ENCODE measurements at places on chromosomes 2 and 18. TPM values are rescaled to one million over a fixed set of nuclear protein-coding genes. Genes with fewer than 3 reads are reported as not detected.

Gene CTLA4
- 0.20 TPM for total RNA-seq

Gene POTEF
- not detected for total RNA-seq

Gene EFR3B
- total RNA-seq, result 4.9 TPM

- DNase-seq, result no peak
Observed at GRCh38 chr18:36592282-36592681, 236.5 kb downstream of the TPGS2 start.

DNA sequence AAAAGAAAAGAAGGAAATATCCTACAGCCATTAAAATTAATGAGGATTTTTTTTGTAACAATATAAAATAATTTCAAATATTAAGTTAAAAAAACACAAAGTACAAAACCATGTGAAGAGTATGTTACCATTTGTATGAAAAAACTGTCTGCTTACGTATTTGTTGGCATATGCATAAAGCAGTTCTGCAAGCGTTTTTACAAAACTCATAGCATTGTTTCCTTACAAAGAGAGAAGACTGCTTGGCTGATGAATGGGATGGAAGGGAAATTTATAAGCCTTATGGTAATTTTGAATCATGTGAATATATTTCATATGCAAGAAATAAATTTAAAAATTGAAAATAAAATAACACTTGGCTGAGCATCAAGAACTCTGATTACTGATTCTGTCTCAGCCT, 63.1 kb downstream of the METTL4 start:
- no peak for DNase-seq

DNA sequence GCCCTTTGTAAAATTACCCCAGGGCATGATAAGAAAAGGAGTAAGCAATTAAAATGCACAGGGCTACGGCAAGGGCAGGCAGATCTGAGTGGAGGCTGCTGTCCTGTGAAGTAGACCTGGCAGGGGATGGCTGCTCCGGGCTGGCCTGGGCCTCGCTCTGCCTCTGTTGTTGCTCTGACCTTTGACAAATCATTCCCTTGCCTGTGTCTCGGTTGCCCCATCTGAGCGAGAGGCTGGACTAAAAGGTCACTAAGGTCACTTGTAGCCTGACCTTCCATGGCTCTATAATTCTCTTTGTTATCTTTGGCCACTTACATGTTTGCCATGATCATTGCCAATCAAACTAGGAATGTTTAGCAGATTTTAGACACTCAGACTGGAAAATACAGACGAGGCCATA, 118.1 kb downstream of the KLHL29 start:
- no peak for DNase-seq

DNA sequence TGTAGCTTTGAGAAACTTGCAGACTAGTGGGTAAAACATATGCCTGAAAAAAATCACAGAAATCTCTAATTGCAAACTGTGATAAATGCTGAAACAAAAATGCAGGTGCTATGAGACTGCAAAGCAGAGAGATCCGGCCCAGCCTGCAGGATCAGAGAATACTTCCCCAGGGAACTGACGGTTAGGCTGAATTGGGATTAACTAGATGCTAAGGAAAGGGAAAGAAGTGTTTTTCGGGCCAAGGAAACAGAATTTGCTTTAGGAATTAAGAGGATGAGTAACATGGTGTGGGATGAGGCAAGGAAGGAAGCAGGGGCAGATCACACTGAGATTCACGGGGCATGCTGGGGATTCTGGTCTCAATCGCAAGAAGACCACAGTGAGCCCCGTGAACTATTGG, 71.5 kb downstream of the OSBPL6 start:
- no peak for DNase-seq

DNA sequence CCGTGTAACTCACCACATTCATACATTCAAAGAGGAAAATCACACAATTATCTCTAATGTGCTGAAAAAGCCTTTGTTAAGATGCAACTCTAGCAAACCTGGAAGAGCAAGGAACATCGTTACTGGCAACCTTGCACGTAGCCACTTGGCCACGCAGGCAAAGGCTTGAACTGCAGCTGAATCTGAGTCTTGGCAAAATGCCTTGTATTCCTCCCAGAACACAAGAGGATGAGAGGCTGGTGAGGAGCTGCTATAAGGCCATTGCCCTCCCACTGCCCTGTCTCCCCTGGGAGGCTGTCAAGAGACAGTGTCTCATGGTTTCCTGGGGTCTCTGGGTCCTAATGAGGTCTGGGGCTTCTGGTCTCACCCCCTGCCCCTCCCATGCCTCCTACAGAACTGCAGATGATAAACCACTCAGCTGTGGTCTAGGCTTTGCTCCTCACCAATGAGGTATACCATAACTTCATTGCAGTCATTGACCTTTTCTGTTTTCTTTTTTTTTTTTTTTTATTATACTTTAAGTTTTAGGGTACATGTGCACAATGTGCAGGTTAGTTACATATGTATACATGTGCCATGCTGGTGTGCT, 141.4 kb downstream of the SPP2 start:
- DNase-seq, result no peak

- DNase-seq, result no peak
Observed at GRCh38 chr18:2935438-2936192, 77.3 kb downstream of the LPIN2 start.

DNA sequence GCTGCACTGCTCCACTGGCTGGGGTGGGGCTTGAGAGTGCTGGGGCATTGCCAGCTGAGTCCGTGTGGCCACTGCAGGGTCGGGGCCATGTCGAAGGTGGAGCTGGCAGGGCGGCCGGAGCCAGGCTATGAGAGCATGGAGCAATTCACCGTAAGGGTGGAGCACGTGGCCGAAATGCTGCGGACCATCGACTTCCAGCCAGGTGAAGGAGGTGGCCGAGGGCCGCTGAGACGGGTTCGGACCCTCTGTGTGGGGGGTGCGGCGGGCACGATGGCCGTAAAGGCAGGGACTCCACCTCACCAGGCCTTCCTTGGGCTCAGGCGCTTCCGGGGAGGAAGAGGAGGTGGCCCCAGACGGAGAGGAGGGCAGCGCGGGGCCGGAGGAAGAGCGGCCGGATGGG, 2.1 kb downstream of the UCN start:
- no peak for DNase-seq

GRCh38 chr18:42801706-42802105, 313.8 kb downstream of the RIT2 start:
- DNase-seq, result peak; percentile 24

- peak; percentile 62 for DNase-seq
Observed at GRCh38 chr2:85772841-85773491, 19.2 kb downstream of the ATOH8 start.

DNA sequence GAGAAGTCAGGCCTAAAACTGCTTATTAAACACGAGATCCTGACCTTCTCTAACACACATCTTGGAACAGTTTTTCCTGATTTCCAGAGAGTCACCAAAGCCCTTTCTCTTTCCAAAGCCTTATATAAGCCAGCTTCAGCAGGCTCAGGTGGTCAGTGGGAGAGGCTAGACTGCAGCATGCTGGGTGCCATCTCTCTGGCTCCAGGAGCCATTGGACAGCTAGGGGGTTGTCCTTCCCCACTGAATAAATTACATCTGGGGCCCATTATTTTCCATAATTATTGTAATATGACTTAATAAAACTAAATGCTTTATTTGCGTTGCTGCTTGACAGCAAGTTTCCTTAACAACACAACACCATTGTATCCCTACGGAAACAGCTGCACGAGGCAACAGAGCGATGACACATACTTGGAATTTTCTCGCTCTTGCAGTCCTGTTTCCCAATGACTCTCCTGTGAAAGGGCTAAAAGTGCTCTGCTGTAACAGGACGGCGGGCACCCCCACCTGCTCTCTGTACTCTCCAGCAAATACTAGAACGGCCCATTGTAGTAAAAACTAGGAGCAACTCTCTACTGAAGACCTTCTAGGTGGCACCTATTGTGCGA, 160.6 kb downstream of the RNF144A start:
- peak; percentile 80 for DNase-seq

GRCh38 chr18:80202264-80202998, 44.9 kb downstream of the PARD6G start:
- DNase-seq, result no peak

Gene HAAO
- total RNA-seq, result 7.0 TPM

- DNase-seq, result no peak
Observed at GRCh38 chr2:33160191-33160590, 213.4 kb downstream of the LTBP1 start.

DNA sequence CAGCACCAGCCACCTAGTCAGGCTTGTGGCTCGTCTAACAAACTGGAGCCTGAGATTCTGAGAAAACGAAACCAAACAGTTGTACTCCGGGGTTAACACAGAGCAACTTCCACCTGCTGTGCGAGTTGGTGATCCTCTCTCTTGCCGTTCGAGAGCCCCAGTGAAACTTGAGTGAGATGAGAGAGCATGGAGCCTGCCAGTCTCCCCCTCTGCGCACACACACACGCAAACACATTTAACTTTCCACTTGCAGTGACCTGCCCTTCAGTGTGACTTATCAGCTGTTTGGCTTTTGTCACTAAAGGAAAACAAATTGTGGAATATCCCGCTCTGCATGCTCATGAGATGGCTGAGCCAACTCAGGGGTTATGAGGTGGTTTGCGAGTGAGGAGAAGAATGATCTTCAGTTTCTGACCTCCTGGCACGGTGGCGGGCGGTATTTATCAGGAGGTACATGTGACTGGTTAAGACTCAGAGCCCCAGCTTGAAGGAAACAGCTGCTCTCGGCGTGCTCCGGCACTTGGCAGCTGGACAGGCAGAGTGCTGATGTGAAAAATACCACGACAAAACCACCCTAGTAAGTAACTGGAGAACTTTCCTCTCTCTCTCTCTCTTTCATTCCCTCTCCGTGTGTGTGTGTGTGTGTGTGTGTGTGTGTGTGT, at the start of gene RASGRP3:
RASGRP3 (plus strand) TSS at position 519 of the 662 bp plus-strand sequence. CDS start 38,488 bp downstream, outside the sequence.
- DNase-seq, result peak; percentile 88

GRCh38 chr2:151766437-151767153, 32.3 kb upstream of the NEB start:
- no peak for DNase-seq

Gene GCG
- total RNA-seq, result not detected

Gene NT5DC4
- not detected for total RNA-seq

Gene TMEM182
- total RNA-seq, result 32.6 TPM

GRCh38 chr2:207479198-207479785, 50.5 kb upstream of the CREB1 start:
- no peak for DNase-seq

Gene IGFBP2
- 80.0 TPM for total RNA-seq

Gene SERPINB7
- total RNA-seq, result 14.6 TPM

Gene CYP27C1
- total RNA-seq, result 4.3 TPM
